ENCODE measurements at places on chromosomes 5 and 9. TPM values are rescaled to one million over a fixed set of nuclear protein-coding genes. Genes with fewer than 3 reads are reported as not detected.

DNA sequence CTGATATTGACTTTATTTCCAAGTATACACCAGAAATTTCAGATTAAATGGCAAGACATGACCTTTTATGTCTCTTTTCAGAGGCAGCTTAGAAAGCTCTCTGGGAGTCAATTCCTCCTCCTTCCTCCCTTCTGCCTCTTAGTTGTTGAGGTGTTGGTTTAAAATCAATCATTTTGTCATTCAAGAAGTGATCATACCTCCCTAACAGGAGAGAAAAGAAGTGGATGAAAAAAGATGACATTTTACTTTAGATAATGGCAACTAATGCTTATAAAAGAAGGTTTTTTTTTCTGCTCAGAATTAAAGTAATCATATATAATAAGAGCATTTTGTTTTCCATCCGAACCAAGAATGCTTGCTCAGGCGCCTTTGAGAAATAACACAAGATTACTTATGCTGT, 448.7 kb downstream of the CTNND2 start:
- no peak for DNase-seq

Gene ANKRD31
- total RNA-seq: 0.82 TPM

DNA sequence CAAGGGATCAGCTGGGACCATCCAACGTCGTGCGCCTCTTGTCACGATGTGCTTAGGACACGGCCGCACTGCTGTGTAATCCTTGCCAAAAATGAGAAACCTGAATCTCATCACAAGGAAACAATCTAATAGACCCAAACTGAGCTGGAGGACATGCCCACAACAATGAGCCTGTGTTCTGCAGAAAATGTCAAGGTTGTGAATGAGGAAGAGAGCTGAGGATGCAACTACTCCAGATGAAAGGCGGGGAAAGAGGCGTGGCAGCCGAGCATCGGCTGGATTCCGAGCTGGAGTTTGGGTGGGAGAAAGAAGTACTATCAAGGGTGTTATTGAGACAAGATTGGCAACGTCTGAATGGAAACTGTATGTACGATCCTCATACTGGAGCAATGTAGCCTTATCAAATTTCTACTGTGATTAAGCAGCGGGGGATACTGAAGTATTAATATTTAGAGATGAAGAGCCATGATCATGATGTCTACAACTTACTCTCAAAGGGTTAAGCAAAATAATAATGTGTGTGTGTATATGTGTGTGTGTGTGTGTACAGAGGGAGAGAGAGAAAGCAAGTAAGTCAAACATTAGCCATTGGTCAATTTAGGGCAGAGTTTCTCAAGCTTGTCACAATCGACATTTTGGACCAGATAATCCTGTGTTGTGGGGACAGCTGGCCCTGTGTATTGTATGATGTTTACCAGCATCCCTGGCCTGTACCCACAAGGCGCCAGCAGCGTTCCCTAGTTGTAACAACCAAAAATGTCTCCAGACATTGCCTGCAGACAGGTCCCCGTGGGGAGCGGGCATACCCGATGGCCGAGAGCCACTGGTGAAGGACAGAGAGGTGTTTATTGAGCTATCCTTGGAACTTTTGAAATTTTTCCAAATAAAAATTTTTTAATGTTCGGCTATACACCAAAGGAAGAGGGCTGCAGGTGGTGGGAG, 46.5 kb downstream of the DUSP1 start:
- DNase-seq: no peak

DNA sequence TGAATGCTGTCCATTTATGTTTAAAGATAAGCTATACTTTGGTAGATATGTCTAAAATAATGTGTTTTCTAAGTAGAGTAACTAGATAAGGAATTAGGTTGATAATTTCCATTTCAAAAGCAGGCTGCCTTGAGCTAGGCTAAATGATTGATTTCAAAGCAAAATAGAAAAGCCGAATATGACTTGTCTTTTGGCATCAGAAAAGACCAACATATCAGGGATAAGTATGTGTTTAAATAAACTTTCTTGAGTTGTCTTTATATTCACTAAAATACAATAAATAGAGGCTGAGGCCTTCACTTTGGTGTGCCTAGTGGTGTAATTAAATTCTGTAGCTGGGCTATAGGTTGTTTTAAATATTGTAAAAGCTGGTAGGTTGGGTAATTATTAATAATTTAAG, 569.0 kb downstream of the TAF11L14 start:
- DNase-seq: no peak

DNA sequence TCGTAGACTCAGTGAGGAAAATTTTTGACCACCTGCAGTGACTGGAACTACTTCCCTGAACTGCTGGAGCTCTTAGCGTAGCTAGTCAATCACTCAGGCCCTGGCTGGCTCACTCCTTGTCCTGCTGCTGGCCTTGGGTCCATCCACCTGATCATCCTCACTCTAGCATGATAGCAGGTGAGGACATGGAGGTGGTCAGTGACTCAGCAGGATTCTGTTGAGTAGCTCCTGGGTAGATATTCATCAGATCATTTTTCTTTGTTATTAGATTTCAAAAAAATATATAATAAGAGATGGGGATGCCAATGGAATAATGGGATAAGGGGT, 25.0 kb upstream of the SEMA4D start:
- no peak for DNase-seq

Measured in frontal cortex (tissue), 4 donors.